Activated T-helper 1 cell treated with Interleukin-2 at 50 U/mL for 16 hours (primary cell): ENCODE measurements at places on chromosomes 3 and 15.

DNA sequence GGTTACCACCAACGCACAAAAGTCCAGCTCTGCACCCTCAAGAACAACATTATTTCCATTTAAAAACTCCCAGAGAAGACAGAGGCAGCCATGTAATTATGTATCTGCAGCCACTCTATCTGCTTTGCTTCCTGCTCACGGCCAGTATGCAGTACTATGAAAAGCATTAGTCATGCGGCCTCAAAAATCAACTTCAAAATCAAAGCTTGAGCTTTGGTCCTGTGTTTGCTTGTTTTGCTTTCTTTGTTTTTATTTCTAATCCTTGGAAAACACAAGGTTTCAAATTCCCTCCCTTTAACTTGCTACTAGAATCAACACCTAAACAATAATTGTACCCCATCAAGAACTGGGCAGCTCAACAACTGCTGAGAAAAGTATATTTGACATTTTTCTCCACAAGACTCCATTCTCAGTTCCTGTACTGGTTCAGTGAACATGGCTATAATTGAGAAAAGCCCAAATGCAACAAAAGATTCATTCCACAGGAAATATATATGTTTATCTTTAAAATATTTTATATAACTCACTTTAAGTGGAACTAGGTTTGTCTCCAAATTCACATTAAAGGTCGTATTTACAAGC lies 37.6 kb downstream of the GBE1 start:
- no peak for DNase-seq

GRCh38 chr15:57663262-57663661 lies 43.3 kb upstream of the POLR2M start:
- DNase-seq: no peak

- DNase-seq: no peak
Observed at GRCh38 chr15:41546851-41547786, 3.1 kb upstream of the RPAP1 start.

DNA sequence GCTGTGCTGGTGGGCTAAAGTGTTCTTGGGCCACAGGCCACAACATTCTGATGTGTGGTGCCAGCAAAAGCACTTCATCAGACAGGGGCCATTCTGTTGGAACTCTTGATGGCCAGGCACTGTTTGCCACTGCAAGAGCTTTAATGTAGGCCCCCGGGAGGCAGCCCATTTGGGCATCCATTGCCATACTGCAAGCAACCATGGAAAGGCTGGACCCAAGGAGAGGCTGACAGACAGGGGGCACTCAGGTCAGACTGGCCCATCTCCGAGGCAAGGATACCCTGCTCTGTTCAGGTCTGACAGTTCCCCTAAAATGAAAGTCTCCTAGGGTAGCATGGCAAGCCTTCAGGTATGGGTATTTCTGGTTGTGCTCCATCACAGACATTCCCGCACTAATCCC lies 64.2 kb downstream of the FAM227B start:
- no peak for DNase-seq

DNA sequence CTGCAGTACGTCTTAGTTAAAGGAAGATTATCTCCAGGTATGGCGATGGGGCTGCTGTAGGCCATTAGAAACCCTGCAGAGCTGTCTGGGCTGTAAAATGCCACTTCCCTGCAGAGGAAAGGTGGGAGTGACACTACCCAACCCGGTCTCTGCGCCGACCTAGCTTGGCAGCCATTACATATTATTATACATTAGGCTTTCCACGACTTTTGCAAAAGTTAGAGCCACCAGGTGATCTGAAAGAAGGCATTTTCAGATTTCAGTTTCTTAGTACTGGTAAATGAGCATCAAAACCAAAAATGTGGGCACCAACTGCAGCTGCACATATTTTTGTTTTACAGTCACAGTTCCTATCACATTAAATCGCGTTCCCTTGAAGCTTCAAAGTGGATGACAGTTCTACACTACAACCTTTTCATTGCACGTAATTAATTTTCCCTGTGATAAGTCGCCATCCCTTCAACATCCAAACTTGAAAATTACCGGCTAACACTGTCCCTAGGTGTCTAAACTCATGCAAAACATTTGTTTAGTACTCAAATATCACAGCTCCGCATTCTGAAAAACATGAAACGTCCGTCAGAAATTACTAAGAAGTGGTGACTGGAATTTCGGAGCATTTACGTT lies 81.4 kb upstream of the CHD2 start:
- DNase-seq: no peak

- no peak for DNase-seq
Observed at GRCh38 chr3:18758047-18758704, 333.0 kb upstream of the SATB1 start.

DNA sequence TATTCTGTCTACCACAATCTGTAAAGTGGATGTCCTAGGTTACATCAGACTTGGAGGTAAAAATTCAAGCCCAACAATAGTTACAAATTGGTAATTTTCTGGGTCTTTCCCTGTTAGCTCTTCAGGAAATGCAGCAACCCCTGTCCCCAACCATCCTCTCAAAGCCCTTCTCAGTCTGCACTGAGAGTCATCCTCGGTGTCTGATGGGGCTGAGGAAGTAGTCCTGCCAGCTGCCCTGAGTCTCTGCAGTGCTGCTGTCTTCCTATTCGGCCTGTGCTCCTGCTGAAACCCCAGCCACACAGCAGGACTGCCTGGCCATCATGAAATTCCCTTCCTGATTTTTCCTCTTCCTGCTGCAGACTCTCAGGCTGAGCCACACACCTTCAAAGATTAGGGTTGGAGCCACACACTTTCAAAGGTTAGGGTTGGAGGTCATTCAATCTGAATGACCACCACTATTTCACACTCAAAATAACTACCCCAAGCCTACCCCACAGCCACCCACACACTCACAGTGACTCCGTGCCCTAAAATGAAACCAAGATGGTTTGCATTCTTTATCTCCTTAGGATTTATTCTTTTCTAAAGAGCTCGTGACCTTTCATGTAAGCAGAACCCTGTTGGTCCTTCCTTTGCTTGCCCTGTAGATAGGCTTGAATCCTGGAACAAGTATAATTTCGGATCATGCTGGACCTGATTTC lies 17.6 kb downstream of the TRIM42 start:
- no peak for DNase-seq

DNA sequence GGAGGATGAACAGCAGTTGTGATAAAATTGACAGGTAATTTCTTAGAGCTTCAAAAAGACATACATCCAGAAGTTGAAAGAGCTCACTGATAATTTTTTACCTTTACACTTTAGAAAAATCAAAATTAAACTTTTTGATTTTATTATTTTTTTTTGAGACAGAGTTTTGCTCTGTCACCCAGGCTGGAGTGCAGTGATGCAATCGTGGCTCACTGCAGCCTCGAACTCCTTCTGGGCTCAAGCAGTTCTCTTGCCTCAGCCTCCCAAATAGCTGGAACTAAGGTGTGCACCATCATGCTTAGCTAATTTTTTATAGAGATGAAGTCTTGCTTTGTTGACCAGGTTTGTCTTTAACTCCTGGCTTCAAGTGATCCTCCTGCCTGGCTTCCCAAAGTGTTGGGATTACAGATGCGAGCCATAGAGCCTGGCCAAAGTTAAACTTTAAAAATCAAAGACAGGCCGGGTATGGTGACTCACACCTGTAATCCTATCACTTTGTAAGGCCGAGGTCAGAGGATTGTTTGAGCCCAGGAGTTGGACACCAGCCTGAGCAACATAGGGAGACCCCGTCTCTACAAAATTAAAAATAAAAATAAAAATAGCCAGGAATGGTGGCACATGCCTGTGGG lies 21.7 kb downstream of the PLA2G4F start:
- no peak for DNase-seq
